Left renal cortex interstitium (tissue), 4 donors: ENCODE measurements at places on chromosomes 7 and 10.

- no peak for DNase-seq
Measured at GRCh38 chr7:54179321-54180029, 362.7 kb upstream of the VSTM2A start.

DNA sequence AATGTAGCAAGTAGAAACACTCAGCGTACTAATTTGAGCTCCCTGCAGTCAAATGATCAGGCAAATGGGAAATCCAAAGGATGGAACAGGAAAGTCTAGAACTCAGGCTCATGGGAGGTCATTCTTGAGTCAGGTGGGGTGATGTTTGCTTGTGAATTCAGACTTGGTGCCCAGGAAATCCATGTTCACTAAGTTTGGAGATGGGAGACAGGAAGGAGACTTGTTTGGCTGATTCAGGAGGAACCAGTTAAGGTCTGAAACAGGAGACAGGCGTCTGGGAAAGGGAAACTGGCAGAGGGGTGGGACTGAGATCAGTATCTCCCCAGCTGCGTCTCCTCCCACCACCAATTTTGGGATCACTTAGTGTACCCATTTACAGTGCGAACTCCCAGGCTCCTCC lies 38.4 kb upstream of the ZNF438 start:
- no peak for DNase-seq

- DNase-seq, result peak; percentile 49
Measured at GRCh38 chr7:39951226-39952194, 1.5 kb downstream of the CDK13 start.

GRCh38 chr10:49329146-49329505 lies 30.2 kb downstream of the C10orf71 start:
- DNase-seq, result no peak
